ENCODE measurements at places on chromosomes 7 and 10.

- DNase-seq, result no peak
Observed at GRCh38 chr10:6494936-6495592, 85.0 kb downstream of the PRKCQ start.

DNA sequence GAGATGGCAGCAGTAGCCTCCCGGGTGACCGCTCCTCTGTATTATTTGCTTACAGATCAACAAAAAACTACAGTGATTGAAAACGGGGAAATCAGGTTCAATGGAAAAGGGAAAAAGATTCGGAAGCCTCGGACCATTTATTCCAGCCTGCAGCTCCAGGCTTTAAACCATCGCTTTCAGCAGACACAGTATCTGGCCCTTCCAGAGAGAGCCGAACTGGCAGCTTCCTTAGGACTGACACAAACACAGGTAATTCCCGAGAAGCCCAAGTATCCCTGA is 2.2 kb downstream of the DLX6 start:
- DNase-seq, result no peak

DNA sequence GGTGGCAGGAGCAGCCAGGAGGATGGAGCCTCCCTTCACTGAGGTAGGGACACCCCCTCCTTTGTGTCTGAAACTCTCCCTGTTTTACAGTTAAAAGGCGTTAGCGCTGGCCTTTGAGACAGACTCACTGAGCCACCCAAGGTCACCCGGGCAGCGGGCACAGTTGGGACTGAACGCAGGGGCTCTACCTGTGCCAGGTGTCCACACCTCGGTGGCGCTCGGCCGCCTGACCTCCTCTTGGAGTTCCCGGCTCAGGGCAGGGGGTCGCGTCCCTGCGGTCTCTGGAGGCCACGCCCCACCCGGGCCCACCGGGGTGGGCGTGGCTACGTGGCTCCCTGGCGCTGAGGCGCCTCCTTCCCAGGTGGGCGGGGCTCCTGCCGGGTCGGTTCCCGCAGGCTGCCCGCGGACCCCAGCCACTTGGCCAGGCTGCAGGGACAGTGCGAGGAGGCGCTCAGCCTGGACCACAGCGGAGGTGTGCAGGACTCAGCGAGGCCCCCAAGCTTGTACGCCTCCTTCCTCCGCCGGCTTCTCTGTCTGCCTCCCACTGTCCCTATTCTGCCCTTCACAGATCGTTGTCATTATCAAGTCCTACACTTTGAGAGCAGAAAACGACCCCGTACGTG is 39.9 kb upstream of the LEP start:
- no peak for DNase-seq

DNA sequence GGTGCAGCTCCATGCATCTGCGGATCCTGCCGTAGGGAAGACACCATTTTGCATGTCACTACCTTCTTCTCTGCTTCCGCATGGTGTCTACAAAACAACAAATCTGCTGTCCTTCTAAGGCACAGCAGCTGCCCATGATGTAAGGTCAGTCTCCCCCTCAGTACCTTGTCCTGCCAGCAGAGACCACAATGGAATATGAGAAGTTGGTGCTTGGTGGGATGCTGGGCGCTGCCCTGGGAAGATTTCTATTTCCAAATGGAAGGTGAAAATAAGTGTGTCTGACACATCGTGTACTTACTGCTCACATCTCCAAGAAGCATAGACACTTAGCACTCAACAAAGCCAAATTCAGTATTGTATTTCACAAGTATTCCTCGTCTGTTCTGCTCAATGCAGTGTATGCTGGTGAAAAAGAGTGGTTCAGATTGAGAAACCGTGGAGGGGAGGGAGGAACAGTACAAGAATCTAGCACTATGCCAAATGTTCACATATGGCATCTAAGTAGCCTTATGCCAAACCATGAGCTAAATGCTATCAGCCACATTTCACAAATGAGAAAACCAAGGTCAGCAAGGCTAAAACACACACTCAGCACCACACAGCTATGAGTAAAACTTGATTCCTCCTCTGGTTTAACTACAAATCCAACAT is 95.0 kb downstream of the GRB10 start:
- DNase-seq, result no peak

GRCh38 chr7:116809636-116810266 is 52.6 kb upstream of the CAPZA2 start:
- DNase-seq, result no peak

DNA sequence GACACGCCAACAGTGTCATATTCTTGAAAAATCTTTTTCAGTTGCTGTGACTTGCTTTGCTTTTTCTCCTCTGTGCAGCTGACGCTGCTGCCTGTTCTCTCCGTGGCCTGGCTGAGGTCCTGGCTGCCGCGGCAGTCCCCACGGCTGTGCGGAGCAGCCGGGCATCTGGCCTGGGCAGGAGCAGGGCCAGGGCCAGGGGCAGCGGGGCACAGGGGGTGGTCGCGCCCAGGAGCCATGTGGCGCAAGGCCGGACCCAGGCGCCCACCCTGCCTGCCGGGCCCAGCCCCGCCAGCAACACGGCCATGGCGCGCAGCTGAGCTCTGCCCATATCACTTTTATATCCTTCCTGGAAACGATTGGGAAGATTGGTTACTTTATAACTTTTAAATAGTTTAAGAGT is 109.4 kb upstream of the ACBD5 start:
- DNase-seq, result no peak
